ENCODE measurements at places on chromosomes 4 and X.

DNA sequence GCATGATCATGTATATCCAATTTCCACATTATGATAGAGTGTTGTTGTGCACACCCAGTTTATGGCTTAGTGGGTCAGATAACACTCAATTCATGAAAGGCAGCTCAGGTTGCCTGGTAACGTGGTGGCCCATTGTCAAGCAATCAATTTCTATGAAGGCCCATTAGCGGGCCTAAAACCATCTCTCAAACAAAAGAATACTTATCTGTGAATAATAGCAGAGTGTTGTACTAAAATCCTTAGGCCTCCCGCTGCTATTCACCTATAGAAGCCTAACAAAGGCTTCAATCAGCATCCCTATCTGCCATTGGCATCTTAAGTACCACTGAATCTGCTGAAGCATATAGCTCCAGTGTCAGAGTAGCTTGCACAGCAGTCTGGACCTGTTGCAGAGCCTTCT is 849.6 kb upstream of the POU3F4 start:
- DNase-seq = no peak

DNA sequence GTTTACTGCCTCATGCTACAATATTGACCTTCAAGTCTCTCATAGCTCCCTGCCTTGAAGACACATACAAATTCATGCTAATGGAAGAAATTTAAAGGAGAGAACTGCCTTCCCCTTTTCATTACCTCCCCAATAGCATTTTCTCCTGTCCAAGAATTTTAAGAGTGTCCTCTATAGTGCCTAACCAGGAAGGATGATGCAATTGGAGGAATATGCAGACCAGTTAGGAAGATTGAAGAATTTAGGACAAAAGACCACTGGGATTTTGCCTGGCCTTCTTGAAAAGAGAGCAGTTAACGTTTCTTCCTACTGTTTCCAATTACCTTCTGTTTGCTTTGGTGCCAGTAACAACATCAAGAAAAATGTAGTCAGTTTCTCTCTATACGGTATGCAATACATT is 443.9 kb downstream of the INPP4B start:
- DNase-seq = no peak

GRCh38 chr4:139333046-139333445 is 30.8 kb upstream of the NDUFC1 start:
- no peak for DNase-seq

GRCh38 chrX:124736553-124737270 is 390.3 kb downstream of the SH2D1A start:
- DNase-seq = no peak

GRCh38 chrX:40912166-40912565 is 173.1 kb upstream of the USP9X start:
- no peak for DNase-seq

GRCh38 chr4:38654273-38654672 is 9.7 kb upstream of the KLF3 start:
- DNase-seq = no peak

DNA sequence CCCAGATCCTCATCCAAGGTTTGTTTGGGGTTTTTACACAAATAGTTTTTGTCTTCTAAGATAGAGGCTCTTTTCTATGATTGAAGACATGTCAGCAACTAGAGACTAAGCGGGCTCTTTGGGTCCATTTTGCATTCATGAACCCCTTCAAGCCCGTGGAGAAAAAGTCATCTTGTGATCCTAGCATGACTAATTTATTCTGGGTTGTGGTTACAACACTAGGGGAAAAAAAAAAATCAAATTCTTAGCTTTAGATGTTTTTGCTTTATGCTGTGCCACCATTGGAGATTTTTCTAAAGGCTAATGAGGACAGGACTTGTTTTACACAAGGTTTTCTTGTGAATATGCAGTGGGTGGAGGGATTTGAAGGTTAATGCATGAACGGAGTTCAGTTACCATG is 440.0 kb downstream of the PCDH7 start:
- DNase-seq = no peak

Data from skeletal muscle cell (primary cell).